Breast epithelium (tissue), 4 donors: ENCODE measurements at places on chromosomes 4 and X. TPM values are rescaled to one million over a fixed set of nuclear protein-coding genes. Genes with fewer than 3 reads are reported as not detected.

GRCh38 chr4:121062521-121062920 lies 9.8 kb downstream of the NDNF start:
- H3K36me3 ChIP-seq = no peaks in the 10 kb centered on the region
- no peak overlapping the region for H3K27ac ChIP-seq
- no peak for DNase-seq
- no peaks in the 10 kb centered on the region for H3K27me3 ChIP-seq

DNA sequence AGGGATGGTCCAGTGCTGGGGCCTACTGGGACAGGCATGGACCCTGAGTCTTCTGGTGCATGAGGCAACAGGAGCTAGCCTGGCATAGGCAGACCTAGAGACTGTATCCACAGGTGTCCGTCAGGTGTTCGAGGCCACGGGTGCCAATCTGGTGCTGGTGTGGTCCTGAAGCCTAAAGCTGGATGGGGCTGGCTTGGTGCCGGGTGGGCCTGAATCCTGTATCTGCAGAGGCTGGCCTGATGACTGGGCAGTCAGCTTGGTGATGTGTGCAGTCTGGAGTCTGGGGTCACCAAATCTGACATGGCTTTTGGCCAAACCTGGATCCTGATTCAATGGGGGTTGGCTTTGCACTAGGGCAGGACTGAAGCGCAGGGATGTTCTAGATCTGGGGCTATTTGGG lies 269.8 kb upstream of the GRIA3 start:
- DNase-seq = no peak
- H3K27ac ChIP-seq = no peak overlapping the region
- H3K27me3 ChIP-seq = no peaks in the 10 kb centered on the region
- H3K4me3 ChIP-seq = no peak overlapping the region

- no peak overlapping the region for H3K4me3 ChIP-seq
- no peaks in the 10 kb centered on the region for H3K36me3 ChIP-seq
- no peak for DNase-seq
- H3K27me3 ChIP-seq = no peaks in the 10 kb centered on the region
- H3K27ac ChIP-seq = no peak overlapping the region
Observed at GRCh38 chr4:87838205-87838604, 5.4 kb downstream of the MEPE start.

- H3K4me3 ChIP-seq = no peak overlapping the region
- DNase-seq = no peak
- H3K27ac ChIP-seq = peak overlapping the region; percentile 60
- no peaks in the 10 kb centered on the region for H3K36me3 ChIP-seq
- no peaks in the 10 kb centered on the region for H3K4me1 ChIP-seq
Observed at GRCh38 chr4:39037941-39038340, 5.7 kb upstream of the TMEM156 start.

GRCh38 chr4:122922877-122923511 lies 597 bp upstream of the NUDT6 start:
- no peaks in the 10 kb centered on the region for H3K4me1 ChIP-seq
- H3K27ac ChIP-seq = peak overlapping the region; percentile 31
- peak overlapping the region; percentile 84 for H3K4me3 ChIP-seq
- no peaks in the 10 kb centered on the region for H3K27me3 ChIP-seq

DNA sequence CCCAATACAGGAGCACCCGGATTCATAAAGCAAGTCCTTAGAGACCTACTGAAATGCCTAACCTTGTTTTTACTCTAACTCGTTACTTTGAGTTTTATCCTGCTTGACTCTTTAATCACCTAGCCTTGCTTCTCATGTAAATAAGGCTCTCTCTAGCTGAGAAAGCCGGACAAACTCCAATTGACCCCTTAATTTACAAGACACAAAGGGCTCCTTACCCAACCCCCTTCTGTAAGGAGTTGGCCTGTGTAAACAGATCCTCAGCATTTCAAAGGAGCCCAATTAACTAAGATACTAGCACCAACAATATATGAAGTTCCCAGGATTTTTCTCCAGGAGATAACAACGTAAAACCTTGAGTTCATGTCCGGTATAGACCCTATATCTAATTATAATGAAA lies 61.7 kb downstream of the CT47B1 start:
- H3K36me3 ChIP-seq = no peaks in the 10 kb centered on the region
- no peaks in the 10 kb centered on the region for H3K27me3 ChIP-seq
- no peaks in the 10 kb centered on the region for H3K4me1 ChIP-seq

DNA sequence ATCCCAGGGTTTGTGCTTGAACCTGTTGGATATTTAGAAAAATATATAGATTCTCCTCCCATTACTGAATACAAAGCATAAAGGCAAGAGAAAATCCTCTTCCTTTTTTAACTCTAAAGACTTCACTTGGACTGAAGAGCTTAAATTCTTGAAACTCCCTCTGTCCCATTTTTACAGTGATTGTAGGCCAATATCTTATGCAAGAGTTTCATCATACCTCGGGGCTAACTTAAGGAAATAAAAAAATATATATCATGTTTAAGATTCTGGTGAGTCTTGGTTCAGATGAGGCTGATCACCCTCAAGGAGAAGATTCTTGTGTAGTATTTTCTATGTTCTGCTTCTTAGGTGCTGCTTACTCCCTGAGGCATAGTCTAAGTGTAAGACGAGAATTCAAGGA lies 1449.6 kb downstream of the C4orf33 start:
- no peaks in the 10 kb centered on the region for H3K4me1 ChIP-seq
- no peaks in the 10 kb centered on the region for H3K27me3 ChIP-seq
- H3K36me3 ChIP-seq = no peaks in the 10 kb centered on the region
- DNase-seq = no peak
- H3K27ac ChIP-seq = no peak overlapping the region

DNA sequence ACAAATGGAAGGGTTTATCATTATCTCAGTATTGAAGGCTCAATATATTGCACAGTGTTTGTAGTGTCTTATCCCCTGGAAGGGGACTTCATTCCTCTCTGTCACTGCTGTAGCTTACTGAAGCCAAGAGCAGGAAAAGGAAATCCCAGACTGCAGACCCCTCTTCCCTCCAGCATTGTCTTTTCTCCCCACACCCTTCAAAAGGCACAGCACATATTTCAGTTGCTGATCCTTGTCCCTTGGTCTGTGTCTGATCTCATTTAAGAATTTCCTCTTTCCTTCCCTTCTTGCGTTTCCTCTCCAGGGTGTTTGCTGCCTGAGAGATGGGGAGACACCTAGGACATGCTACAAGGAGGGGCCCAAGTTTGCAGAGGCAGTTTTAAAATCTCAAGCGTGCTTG lies 40.1 kb downstream of the STIM2 start:
- DNase-seq = no peak
- H3K27me3 ChIP-seq = no peaks in the 10 kb centered on the region
- H3K27ac ChIP-seq = no peak overlapping the region
- no peak overlapping the region for H3K4me3 ChIP-seq
- no peaks in the 10 kb centered on the region for H3K36me3 ChIP-seq
- no peaks in the 10 kb centered on the region for H3K4me1 ChIP-seq

GRCh38 chrX:154399527-154400368 lies 1.6 kb downstream of the RPL10 start:
- peak overlapping the region; percentile 69 for H3K4me3 ChIP-seq
- H3K27me3 ChIP-seq = no peaks in the 10 kb centered on the region
- no peaks in the 10 kb centered on the region for H3K4me1 ChIP-seq

DNA sequence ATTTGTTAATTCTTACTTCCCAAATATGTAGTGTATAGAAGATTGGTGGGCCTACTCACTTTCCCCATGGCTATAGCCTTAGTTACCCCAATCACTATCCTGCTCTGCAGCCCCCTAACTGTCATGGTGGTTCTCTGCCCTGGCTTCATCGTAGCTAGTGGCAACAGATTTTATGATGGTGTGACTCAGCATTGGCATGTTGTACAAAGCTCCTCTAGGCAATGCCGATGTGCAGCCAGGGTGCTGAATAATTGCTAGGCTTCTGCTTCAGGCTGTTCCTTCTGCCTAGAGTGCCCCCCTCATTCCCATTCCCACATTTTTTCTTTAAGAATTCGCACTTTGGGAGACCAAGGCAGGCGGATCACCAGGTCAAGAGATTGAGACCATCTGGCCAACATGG lies 35.2 kb downstream of the AFF2 start:
- no peaks in the 10 kb centered on the region for H3K4me1 ChIP-seq
- no peak overlapping the region for H3K27ac ChIP-seq
- DNase-seq = no peak
- H3K27me3 ChIP-seq = peaks cover 7% of the 10 kb centered on the region
- no peaks in the 10 kb centered on the region for H3K36me3 ChIP-seq

DNA sequence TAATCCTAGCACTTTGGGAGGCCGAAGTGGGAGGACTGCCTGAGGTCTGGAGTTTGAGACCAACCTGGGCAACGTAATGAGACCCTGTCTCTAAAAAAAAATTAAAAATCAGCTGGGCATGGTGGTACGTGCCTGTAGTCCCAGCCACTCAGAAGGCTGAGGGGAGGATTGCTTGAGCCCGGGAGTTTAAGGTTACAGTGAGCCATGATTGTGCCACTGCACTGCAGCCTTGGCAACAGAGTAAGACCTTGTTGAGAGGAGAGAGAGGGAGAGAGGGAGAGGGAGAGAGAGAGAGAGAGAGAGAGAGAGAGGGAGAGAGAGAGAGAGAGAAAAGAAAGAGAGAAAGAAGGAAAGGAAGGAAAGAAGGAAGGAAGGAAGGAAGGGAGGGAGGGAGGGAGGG lies 144.9 kb downstream of the RASL11B start:
- no peaks in the 10 kb centered on the region for H3K4me1 ChIP-seq
- H3K36me3 ChIP-seq = no peaks in the 10 kb centered on the region
- no peak overlapping the region for H3K27ac ChIP-seq

DNA sequence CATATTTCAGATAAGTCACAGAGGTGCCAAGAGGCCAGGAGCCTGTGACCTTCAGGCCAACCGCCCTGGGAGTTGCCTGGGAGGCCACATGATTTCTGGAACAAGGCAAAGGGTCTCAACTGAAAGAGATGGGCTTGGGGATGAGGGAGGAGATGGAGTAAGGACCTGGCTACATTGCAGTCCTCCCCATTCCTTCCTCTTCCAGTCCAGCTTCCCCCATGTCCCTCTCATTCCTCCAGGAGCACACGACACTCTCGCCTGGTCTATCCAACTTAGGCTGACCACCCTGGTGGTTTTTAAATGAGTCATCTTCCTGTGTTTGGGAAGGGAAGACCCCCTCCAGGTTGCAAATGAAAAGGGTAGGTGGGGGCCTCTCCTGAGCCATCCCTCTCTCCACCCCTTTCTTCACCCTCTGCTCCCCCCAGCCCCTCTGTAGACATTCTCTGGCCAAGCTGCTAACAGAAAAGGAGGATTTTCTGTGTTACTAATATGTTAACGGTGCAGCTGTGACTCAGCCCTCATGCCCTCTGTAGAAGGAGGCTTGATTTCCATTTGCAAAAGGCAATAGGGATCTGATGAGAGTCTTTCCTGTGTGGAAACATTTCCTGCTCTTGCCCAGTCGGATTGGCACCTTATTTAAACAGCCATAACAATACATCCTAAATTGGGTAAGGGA lies 79.2 kb downstream of the RTL5 start:
- DNase-seq = no peak
- H3K4me1 ChIP-seq = no peaks in the 10 kb centered on the region

DNA sequence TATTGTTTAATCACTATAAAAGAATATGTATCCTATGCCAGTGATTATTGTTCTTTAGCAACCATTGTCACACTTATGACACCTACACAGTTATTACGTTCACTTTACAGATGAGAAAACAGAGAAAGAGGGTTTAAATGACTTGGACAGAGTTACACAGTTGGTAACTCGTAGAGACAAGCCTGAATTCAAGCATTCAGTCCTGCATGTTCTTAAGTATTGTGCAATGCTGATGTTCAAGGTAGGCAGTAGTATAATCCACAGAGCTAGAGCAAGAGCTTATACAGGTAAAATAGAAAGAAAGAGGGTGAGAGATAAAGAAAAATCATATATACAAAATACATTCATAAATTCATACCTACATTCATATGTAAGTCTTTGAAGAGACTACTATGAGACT lies 249.8 kb upstream of the ANXA10 start:
- H3K27me3 ChIP-seq = no peaks in the 10 kb centered on the region
- H3K4me3 ChIP-seq = no peak overlapping the region
- H3K4me1 ChIP-seq = no peaks in the 10 kb centered on the region
- H3K36me3 ChIP-seq = no peaks in the 10 kb centered on the region
- no peak overlapping the region for H3K27ac ChIP-seq
- DNase-seq = no peak

DNA sequence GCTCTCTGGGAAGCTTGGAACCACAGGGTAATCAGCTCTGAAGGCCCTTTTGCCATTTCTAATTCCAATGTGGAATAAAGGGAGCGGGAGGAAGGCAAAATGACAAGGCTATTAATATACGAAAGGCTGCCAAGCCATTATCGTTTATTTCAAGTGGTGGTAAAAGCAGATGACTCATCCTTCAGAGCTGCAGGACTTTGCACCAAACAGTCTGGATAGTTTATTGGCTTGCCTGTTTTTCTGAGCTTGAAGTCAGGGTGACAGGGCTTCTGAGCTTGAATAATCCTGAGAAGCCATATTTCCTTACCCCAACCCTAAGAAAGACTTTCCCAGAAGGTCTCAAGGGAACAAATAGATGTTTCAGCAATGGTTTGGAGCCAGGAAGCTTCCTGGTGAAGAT lies 7.7 kb upstream of the GABRE start:
- H3K27me3 ChIP-seq = no peaks in the 10 kb centered on the region
- H3K4me1 ChIP-seq = no peaks in the 10 kb centered on the region
- H3K36me3 ChIP-seq = no peaks in the 10 kb centered on the region
- H3K4me3 ChIP-seq = no peak overlapping the region

DNA sequence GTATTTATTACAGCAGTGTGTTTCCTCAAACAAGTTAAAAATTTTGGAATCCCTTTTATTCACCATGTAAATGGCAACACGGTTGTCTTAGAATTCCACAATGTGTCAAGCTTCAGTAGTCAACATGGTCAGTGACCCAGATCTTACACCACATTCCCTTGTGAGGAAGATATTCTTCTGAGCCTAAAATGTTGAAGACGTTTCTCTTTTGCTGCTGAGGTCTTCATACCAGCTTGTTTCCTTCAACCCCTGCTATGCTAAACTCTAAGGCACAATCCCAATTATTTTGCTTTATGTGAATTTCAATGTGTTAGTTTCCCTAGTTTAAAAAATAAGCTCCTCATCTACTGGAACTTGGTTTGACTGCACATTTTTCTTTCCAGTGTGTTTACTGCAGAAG lies 17.6 kb upstream of the LDB2 start:
- no peaks in the 10 kb centered on the region for H3K27me3 ChIP-seq
- H3K36me3 ChIP-seq = no peaks in the 10 kb centered on the region
- DNase-seq = no peak
- H3K4me3 ChIP-seq = no peak overlapping the region
- H3K4me1 ChIP-seq = no peaks in the 10 kb centered on the region

GRCh38 chrX:12229986-12230385 lies 91.7 kb downstream of the FRMPD4 start:
- no peak overlapping the region for H3K27ac ChIP-seq
- no peaks in the 10 kb centered on the region for H3K36me3 ChIP-seq
- H3K4me1 ChIP-seq = no peaks in the 10 kb centered on the region
- H3K27me3 ChIP-seq = peaks cover 6% of the 10 kb centered on the region
- H3K4me3 ChIP-seq = no peak overlapping the region

- H3K27me3 ChIP-seq = no peaks in the 10 kb centered on the region
- no peak overlapping the region for H3K4me3 ChIP-seq
- H3K4me1 ChIP-seq = no peaks in the 10 kb centered on the region
- DNase-seq = no peak
- no peaks in the 10 kb centered on the region for H3K36me3 ChIP-seq
- no peak overlapping the region for H3K27ac ChIP-seq
Observed at GRCh38 chrX:153857348-153857903, 27.1 kb upstream of the PDZD4 start.

The UGT8 gene
- 0.16 TPM for total RNA-seq

The CDS1 gene
- total RNA-seq = 1.1 TPM

The PDE6B gene
- 10.2 TPM for total RNA-seq

The EVC gene
- 20.0 TPM for total RNA-seq

The PDCL2 gene
- total RNA-seq = not detected

The CLRN2 gene
- total RNA-seq = not detected
